Stimulated activated CD8-positive, alpha-beta memory T cell treated with anti-CD3 and anti-CD28 coated beads, Interleukin-7, amount 100 ng/mL, for 4 hours (primary cell): ENCODE measurements at places on chromosomes 7 and 10.

DNA sequence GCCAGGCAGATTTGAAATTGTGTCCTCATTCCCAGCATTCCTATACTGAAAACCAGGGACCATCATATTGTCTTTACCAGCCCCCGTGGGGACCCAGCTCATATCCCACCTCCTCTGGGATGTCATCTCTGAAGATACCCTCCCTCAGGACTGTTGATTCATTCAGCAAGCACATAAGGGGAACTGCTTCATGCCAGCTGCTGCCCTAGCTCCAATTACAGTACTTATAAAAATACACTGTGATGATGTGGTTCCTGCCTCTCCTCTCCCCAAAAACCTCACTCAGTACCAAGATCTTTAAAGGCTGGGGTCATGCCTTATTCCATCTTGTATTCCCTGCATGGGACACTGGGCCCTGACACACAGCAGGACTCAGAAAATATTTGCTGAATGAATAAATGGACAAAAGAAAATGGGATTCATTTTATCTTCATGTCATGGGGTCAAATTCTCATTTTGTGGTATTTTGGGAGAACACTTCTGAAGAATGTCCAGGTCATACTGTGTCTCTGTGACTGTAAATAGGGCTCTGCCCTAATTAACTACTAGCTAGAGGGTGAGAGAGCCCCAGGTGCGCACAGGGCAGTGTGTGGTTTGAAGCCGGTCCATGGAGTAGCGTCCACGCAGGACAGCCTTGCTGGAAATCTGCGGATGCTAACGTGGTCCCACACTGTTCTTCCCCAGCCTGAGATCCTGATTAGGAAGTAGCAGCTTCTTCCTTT lies 29.0 kb upstream of the DAGLB start:
- no peak for DNase-seq

DNA sequence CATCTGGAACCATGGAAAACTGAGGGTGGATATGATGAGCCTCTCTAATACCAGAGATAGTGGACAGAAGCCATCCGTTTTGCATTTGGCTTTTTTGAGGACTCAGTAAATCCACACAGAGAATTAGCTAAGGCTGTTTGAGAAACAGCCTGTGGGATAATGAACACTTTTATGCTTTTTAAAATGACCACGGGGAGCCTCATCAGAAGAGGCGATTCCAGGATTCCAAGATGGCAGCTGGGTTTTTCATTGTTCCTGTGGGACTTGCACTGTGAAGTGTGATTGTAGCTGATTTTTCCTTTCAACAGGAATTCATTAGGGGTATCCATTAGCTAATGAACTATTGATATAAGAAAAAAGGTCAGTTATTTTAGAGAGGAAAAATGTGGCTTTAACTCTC lies 353.2 kb downstream of the AUTS2 start:
- no peak for DNase-seq

DNA sequence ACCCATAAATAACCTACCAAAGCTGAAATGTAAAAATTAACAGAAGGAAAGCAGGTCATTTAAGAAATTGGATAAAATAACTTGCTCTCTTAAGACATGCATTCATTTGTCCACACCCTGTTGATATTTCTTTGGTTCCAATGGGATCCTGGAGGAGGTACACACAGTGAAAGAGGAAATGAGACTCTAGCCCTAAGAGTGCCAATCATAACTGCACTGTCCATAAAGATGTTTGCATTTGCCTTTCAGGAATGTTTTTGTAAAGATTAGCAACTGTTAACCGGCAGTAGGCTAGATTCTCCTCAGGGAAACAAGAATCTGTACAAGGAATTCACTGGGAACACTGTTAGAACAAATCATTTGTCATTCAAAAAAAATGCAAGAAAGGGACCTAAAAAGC lies 61.0 kb downstream of the MEOX2 start:
- DNase-seq: no peak

GRCh38 chr7:96004578-96004977 lies 232.2 kb downstream of the DYNC1I1 start:
- no peak for DNase-seq
